ENCODE measurements at places on chromosomes 5 and 9. TPM values are rescaled to one million over a fixed set of nuclear protein-coding genes. Genes with fewer than 3 reads are reported as not detected.

Gene DDX4
- polyA plus RNA-seq: not detected

Gene C6
- 2.1 TPM for polyA plus RNA-seq

Gene KLF9
- 8.4 TPM for polyA plus RNA-seq

Gene HACD4
- 3.2 TPM for polyA plus RNA-seq

Gene PTPN3
- 44.8 TPM for polyA plus RNA-seq

Gene TMEM232
- polyA plus RNA-seq: 6.3 TPM

Gene SPATA31C1
- 0.62 TPM for polyA plus RNA-seq

Gene ADRA1B
- 3.5 TPM for polyA plus RNA-seq

Gene RANBP17
- polyA plus RNA-seq: 8.8 TPM
